ENCODE measurements at places on chromosomes 11 and 22. TPM values are rescaled to one million over a fixed set of nuclear protein-coding genes. Genes with fewer than 3 reads are reported as not detected.

Gene TEX54
- not detected for total RNA-seq

Gene CD3D
- total RNA-seq: 0.62 TPM

Gene PNPLA5
- not detected for total RNA-seq

Gene OR52E8
- not detected for total RNA-seq

Gene ISX
- total RNA-seq: not detected

Gene OR10A2
- total RNA-seq: not detected

Gene ACP2
- total RNA-seq: 17.3 TPM

Gene KDM4E
- total RNA-seq: not detected

- peak; percentile 84 for DNase-seq
Measured at GRCh38 chr11:76234416-76235232, 28.3 kb upstream of the WNT11 start.

DNA sequence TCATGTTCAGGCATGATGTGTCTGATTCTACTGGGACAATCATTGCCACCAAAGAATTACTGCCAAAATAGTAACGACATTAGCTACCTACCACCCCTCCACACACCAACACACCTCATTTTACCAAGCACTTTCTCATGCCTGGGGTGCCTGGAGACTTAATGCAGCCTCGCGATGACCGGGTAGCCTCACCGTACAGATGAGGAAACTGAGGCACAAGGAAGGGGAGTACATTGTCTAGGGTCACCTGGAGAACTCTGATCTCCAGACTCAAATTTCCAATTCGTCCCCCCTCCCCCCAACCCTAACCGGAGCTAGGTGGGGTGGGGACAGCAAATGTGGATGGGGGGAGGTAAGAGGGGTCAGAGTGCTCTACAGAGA is 2.7 kb upstream of the RTN4RL2 start:
- DNase-seq: no peak

DNA sequence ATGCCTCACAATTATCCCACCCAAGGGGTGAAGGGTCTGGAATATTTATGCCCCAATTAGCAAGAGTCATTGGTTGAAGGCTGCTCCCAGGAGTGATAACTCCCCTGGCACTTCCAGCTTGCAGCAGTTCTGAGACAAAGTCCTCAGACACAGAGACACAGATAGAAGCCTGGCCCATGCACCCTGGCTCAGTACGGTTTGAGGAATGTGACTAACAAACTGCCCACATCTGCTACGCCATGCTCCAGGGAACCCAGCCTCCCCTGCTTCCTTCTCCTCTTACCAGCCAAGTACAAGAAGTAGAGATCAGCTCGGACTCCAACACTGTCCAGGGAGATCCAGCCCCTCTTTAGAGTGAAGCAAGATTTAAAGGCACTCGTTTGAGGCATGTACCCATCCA is 48.5 kb upstream of the BMAL1 start:
- DNase-seq: no peak

DNA sequence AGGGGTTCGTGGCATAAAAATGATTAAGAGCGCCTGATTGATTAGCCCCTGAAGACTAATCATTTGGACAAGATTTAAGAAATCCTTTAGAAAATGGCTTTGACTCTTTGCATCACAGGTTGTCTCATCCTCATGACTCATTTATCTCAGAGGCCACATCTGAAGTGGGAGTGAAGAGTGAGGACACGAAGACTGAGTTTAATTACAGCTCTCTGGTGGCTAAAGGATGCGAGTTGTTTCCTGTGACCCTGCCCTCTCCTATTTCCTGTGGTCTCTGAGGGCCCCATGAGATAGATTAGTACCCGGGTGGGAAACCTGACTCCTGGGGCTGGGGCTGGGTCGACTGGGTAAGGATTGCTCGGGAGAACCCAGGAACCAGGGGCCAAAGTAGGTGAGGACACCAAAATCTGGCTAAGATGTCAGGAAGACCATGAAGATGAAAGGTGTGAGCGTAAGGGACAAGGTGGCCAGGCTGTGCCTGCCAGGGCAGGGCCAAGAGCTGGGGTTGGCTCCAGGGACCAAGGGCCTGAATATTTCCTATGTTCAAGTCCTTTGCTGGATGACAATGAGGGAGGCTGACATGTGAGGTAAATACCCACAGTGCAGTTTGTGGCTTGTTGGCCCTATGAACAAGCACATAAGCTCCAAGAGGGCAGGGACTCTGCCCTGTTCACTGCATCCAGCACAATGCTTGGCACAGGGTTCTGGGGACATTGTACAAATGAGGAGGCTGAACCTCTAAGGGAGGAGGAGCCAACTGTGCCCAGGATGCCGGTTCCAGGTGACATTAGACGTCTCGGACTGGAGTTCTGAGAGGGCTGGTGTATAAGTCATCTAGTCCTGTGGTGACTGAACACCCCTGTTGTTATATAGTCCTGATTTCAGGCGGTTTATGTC is 3.6 kb downstream of the OTOG start:
- DNase-seq: peak; percentile 56

GRCh38 chr11:76845069-76845468 is 15.6 kb upstream of the ACER3 start:
- no peak for DNase-seq

GRCh38 chr11:119488256-119488995 is 65.5 kb upstream of the THY1 start:
- peak; percentile 54 for DNase-seq

- DNase-seq: no peak
Measured at GRCh38 chr11:46427364-46427763, 35.8 kb upstream of the CHRM4 start.

GRCh38 chr11:86910592-86910991 is 44.6 kb downstream of the FZD4 start:
- DNase-seq: no peak

DNA sequence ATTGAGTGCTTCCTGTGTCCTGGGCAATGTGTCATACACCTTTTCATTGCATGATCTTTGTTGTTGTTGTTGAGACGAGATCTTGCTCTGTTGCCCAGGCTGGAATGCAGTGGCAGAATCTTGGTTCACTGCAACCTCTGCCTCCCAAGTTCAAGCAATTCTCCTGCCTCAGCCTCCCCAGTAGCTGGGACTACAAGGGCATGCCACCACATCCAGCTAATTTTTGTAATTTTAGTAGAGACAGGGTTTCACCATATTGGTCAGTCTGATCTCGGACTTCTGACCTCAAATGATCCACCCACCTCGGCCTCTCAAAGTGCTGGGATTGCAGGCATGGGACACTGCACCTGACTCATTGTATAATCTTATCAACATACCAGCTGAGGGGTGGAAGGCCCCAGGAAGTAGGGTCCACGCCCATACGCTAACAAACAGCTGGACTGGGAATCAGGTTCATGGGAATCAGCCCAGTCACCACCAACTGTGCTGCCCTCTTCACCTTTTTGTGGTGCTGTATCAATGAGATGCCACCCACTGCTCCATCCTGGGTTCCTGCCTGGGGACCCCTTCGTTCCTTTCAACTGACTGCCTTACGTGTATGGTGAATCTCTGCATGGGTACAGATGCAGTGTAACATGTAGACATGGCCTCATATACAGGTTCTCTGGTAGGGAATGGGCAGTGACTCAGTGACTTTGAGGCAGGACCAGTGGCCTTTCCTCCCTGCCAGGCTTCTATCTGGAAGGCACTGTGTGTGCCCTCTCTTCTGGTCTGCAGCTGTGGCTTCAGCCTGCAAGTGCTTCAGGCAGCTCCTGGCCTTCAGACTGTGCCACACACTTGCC is 32.5 kb upstream of the YWHAH start:
- no peak for DNase-seq

GRCh38 chr22:46158283-46158682 is 8.0 kb downstream of the PPARA start:
- DNase-seq: no peak

DNA sequence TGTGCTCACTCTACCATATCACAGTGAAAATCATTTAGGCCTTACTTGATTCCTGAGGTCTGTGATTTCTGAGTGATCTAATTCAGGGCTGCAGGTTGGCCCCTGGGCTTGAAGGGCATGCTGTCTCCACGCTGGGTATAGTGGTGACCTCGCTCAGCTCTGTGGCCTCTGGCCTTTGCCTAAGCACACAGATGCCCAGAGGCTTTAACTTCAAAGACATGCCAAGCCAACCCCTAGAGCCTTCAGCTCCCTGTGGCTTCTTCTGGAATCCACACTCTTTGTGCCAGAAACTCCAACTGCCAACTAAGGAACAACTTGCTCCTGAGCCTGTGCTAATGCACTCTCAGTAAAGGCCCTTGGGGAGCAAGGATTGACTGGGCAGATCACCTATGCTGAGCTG is 232.6 kb upstream of the MPPED2 start:
- DNase-seq: no peak

GRCh38 chr11:35614939-35615569 is 3.2 kb upstream of the FJX1 start:
- DNase-seq: no peak

DNA sequence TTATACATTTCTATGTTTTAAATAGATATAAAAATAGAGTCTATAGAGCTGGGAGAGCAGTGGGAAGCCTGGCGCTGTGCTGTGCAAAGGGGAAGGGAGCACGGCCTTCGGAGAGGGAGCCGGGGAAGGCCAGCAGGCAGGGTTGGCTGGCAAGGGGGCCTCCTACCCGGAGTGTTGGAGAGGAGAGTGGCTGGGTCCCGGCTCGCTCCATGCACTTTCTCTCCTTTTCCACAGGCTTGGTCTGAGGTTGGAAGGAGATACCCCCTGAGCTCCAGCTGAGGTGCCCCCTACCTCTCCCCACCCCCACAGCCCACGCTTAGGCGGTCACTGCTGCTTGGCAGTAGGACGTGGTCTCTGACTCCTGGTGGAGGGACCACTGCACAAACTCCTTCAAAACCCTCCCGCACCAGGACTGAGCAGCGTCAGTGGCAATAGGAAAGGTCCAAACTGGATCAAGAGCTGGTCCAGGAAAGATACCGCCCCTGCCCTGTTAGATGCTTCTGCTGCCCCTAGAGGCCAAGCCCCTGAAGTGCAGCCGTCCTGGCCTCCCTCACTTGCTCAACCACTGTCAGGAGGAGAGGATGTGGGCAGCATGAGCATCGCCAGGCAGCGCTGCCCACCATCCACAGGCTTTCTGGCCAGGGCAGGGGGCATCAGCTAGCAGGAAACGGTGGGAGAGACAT is 52.9 kb downstream of the SYT13 start:
- no peak for DNase-seq

GRCh38 chr11:95503047-95503446 is 272.0 kb upstream of the SESN3 start:
- DNase-seq: no peak

- peak; percentile 80 for DNase-seq
Measured at GRCh38 chr11:11841116-11841722, 553 bp upstream of the USP47 start.

GRCh38 chr11:108983636-108984420 is 319.0 kb downstream of the DDX10 start:
- no peak for DNase-seq
